ENCODE measurements at places on chromosomes 12 and 14.

GRCh38 chr14:85050180-85050579 lies 479.8 kb upstream of the FLRT2 start:
- no peak for DNase-seq

DNA sequence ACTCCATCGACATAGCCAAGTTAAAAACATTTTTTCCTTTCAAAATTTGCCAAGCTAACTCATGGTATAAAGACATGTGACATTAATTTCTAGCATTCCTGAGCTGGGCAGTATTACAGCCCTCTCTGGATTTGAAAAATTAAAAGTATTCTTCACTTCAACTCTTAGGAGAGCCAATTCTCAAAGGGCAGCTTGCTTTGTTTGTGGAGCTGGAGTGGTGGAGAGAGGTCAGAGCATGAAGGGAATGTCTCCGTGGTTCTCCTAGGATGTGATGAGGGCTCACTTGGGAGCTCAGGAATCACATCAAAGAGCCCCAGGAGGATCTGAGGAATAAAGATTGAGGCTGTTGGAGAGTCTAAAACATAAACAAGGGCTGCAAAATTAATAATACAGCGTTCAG lies 46.9 kb upstream of the RGS6 start:
- DNase-seq = no peak

GRCh38 chr12:14936224-14936861 lies 2.0 kb downstream of the ERP27 start:
- DNase-seq = no peak

DNA sequence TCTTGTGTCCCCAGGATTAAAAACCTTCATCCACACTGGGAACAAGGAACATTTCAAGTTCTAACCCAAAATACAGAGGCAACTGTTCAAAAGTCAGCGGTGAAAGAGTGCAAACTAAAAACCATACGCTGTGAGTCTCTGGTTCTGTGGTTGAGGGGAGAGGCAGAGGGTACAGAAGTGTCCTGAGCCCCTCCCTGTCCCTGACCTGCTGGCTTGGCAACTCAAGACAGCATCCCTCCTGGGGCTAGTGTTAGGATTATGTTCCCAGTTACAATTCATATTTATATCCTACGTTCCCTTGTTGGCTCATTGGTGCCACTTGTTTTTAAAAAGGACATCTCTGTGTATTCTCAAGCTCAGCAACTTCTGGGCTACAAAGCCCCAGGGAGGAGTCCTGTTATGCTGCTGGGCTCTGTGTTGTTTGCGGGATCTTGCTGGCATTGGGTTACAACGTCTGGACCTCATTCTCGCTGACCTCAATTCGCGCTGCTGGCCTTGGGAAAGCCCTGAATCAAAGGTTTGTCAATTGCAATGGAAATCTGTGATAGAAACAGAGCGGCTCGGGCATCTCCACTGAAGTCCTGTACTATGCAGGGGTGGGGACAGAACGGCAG lies 420.8 kb downstream of the FUT8 start:
- DNase-seq = no peak

DNA sequence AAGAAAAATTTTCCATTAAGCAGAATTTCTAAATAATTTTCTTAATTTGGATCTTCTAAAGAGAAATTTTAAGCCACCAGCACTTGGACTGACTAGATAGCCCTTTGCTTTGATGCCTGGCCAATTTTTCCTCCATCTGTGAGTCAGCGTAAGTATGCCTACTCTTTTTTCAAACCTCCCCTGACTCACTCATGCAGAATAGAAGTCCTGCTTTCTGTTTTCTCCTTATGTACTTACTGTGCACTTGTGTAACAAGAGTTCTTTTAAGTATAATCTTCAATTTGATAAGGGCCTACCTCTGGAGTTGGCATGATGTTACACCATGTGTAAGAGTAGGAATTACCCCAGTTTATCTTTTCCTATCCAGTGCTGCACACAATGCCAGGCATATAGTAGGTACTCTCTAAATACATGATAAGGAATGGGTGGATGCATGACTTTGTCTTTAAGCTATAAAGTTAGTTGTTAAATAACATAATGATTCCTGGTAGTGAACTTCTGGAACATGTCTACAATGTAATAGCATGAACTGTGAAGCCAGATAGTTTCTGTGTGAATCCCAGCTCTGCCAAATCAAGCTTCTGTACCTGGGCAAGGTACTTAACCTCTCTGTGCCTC lies 329.6 kb downstream of the TMTC2 start:
- DNase-seq = no peak

DNA sequence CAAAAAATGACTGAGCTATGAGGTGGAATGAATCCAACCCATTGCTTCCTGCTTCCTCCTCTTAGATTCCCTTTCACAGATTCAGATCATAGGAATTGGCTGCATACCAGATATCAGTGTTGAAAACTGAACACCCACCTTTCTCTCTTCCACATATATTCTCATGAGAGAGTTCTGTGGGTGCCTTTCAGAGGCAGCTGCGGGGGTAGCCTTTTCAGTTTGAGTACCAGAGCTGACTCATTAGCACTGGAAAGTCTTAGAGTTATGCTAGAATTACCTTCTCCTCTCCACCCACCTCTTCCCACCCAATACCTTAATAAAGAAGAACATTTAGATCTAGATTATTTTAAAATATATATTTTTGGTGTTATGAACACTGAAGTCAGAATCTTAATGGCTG lies 495.4 kb upstream of the SEL1L start:
- DNase-seq = no peak

DNA sequence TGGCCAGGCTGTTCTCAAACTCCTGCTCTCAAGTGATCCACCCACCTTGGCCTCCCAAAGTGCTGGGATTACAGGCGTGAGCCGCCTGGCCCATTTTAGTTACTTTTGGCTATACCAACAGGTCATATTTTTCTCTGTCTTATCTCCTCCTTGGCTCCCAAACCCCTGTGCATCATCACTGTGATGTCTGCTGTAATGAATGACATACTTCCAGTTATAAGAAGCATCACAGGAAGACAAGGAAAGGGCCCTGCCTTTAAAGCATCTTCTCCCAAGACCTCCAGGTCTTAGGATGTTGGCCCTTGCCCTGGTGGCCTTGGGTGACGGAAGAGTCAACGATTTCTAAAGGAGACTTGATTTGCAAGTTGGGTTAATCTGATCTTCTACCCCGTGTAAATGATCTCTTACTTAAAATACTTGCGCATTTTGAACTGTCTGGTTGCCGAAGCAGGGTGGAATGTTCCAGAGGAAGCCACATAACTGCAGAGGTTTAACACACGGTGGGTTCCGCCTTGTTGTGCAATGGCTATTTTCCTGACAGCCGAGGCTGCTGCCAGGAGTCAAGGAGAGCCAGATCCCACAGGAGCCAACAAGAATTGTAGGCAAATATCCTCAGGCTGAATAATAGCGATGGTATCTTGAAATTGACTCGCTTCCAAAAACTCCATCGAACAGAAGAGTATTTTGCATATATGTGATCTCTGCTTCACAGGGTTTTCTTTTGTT lies 55.7 kb upstream of the PLXNC1 start:
- DNase-seq = no peak

All from NCI-H2081 treated with DMSO at 0.1 percent for 48 hours (cell line).